Right forelimb (tissue), 1 donor: ENCODE measurements at places on chromosomes 11 and 22.

- no peak for DNase-seq
These were observed 172.4 kb upstream of the C11orf87 start for GRCh38 chr11:109249597-109249996.

DNA sequence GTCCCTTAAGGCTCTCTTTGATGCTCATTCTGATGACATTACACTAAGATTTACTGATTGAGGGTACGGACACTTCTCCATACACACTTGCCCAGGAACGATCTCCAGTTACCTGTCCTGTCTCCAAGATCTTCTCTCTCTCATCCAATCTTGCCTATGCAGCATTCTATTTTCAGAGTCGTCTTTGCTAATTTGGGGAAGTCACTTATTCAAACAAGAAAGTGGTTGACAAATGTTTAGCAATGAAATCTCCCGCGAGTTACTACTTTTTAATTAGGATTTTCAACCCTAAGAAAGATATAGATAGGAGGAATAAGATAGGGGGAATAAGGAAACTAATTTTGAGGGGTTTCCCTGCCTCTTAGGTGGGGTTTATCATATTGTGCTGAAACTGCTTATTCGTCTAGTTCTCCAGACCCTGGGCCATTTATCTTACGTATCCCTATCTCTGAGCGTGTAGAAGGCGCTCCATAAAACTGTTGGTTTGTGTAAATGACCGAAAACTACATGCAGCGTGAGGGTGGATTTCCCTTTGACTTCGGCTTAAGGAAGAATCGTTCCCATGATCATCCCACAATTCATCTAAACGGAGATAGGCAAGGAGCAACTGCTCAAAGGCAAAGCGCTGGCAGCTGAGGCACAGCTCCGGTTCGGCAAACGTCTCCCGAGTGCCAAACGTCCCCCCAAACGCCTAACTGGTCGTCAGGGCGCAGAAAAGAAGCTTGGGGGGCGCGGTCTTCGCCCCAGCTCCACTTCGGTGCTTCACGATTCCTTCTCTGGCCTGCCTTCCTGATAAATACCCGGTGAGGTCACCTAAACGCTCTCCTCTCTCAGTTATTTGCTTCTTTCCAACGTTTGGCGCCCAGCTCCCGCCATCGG lies 804 bp downstream of the APIP start:
- peak; percentile 77 for DNase-seq

DNA sequence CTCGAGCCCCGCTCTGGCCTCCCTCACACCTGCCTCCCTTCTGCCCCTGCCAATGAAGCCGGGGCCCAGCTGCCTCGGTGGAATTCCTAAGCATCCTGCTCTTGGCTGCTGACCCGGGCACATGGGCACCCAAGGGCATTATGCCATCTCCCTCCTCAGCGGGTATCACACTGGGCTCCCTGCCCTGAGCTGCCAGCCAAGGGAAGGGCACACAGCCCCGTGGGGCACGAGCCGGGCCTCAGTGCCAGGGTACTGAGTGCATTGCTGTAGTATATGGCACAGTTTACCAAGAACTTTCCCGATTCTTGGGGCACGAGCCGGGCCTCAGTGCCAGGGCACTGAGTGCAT lies 43.8 kb upstream of the JAM3 start:
- no peak for DNase-seq

DNA sequence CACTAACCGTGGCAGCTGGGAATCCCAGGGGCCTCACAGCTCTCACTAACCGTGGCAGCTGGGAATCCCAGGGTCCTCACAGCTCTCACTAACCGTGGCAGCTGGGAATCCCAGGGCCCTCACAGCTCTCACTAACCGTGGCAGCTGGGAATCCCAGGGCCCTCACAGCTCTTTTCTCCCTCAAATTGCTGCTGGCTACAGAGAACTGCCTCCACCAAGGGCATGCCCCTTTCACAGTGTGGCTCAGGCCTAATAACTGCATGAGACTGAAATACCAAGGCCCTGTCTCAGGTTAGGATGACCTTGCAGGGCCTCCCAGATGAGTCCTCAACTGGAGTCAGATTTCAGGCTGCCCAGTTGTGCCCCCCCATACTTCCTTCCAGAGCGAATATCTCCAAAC lies 35.1 kb upstream of the GGTLC2 start:
- DNase-seq = no peak

DNA sequence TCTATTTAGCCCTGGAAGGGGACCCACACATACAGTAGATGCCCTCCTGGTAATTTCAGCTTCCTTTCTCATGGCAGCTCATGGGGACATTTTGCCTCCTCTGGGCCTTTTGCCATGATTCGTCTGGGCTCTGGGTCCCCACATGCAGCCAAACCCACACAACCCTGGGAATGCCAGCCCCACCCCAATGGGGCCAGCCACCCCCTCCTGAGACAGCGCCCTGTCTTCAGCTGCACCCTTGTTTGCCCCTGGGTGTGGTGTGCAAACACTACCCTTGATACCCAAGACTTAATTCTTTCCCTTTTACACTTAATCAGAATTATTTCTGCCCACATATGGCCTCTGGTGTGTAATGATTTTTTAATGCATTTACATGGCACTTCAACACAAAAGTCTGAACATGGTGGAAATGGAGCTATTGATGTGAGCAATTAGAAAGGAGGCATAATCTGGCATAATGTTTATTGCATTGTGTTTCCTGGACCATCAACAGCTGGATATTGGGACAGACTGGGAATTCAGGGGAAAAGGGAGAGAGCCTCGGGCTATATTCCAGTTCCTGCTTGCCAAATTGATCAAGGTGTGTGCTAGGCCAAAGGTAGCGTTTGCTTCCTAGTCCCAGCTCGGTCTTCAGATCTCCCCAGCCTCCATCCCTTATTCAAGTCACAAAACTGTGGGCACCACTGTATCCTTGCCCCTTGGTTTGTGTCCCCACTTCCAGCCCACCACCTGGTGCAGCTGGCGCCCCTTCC lies 85.0 kb upstream of the ANO1 start:
- no peak for DNase-seq

DNA sequence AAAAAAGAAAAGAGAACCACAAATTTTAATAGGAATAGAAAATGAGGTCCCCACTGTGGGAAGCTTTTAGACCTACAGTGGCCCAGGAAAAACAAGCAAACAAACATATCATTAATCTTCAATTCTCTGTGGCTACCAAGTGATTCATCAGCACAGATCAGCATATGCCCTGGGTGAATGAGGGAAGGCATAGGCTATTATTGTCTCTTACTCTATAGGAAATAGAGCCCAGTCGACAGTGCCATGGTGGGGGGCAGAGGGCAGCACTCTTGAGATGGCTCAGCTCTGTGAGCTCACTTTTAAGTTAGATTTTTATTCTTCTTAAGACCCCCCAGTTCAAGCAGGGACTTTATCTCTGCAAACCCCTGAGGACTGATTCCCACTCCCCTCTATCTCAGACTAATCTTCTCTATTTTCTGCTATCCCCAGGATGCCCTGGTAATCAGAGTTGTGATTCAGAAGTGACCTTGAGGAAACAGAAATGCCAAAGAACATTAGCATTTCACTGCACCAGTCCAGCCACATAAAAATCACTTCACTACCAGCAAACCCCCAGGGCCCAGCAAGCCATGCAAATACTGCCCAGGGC lies 9.5 kb upstream of the FEZ1 start:
- DNase-seq = no peak

DNA sequence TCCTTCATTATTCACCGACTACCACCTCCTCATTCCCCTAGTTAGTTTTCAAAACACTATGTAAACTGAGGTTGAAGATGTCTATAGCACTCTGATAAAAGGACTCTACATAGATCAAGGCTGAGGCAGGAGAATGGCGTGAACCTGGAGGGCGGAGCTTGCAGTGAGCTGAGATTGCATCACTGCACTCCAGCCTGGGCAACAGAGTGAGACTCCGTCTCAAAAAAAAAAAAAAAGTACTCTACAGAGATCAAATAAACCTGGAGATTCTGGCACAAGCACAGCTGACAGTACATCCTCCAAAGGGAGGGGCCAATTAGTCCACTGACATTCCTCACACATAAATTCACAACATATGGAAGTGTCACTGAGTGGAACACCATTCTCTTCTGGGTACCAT lies 31.0 kb downstream of the TSG101 start:
- no peak for DNase-seq

GRCh38 chr11:66317723-66318599 lies 1.1 kb upstream of the CD248 start:
- peak; percentile 62 for DNase-seq

DNA sequence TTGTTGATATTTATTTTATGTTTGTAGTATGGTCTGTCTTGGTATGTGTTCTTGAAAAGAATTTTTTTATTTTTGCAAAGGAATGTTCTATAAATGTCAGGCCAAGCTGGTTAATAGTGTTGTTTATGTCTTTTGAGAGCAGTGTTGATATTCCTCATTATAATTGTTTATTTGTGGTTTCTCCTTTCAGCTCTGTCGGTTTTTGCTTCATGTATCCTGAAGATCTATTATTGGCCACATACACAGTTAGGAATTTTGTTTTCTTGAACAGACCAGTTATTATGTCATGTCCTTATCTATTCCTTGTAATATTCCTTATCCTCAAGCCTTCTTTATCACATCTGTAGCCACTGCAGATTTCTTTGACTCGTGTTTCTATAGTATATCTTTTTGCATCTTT lies 56.5 kb downstream of the PDHX start:
- no peak for DNase-seq

GRCh38 chr22:32120603-32121002 lies 38.5 kb downstream of the C22orf42 start:
- no peak for DNase-seq

- DNase-seq = no peak
These were observed 9.7 kb upstream of the IL17REL start for GRCh38 chr22:50022171-50022819.

DNA sequence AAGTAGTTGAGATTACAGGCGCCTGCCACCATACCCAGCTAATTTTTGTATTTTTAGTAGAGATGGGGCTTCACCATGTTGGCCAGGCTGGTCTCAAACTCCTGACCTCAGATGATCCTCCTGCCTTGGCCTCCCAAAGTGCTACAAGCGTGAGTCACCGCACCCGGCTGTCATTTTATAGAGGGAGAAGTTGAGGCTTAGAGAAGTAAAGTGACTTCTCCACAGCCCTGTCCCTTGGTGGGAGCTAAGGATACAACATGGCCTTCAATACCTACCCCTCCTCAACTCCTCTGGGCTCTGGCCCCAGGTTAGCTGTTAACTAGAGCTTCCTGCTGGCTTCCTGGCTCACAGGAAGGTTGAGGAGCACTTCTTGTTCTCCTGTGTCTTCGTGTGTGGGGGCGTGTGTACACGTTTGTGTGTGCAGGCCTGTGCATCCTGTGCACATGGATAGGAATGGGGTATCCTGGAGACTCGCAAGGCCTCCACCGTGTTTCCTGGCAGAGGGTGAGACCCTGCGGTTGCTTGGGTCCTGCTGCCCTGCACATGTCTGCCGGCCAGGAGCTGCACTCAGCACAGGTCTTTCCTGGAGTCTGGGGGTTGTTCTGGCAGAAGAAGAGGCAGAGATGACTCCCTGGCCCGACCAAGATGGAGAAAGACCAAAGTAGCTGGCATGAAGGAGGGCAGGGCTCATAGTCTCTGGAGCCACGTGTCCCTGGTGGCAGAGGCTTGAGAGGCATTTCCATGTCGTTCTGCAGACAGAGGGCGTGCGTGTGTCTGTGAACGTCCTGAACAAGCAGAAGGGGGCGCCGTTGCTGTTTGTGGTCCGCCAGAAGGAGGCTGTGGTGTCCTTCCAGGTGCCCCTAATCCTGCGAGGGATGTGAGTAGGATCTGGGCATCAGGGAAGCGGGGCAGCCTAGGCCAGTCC lies 2.4 kb downstream of the SIDT2 start:
- no peak for DNase-seq

- no peak for DNase-seq
These were observed 6.1 kb downstream of the ASCC2 start for GRCh38 chr22:29831958-29832357.

GRCh38 chr11:130404727-130405126 lies 23.7 kb downstream of the ADAMTS8 start:
- DNase-seq = no peak

GRCh38 chr11:78595436-78596130 lies 20.9 kb upstream of the NARS2 start:
- DNase-seq = no peak

DNA sequence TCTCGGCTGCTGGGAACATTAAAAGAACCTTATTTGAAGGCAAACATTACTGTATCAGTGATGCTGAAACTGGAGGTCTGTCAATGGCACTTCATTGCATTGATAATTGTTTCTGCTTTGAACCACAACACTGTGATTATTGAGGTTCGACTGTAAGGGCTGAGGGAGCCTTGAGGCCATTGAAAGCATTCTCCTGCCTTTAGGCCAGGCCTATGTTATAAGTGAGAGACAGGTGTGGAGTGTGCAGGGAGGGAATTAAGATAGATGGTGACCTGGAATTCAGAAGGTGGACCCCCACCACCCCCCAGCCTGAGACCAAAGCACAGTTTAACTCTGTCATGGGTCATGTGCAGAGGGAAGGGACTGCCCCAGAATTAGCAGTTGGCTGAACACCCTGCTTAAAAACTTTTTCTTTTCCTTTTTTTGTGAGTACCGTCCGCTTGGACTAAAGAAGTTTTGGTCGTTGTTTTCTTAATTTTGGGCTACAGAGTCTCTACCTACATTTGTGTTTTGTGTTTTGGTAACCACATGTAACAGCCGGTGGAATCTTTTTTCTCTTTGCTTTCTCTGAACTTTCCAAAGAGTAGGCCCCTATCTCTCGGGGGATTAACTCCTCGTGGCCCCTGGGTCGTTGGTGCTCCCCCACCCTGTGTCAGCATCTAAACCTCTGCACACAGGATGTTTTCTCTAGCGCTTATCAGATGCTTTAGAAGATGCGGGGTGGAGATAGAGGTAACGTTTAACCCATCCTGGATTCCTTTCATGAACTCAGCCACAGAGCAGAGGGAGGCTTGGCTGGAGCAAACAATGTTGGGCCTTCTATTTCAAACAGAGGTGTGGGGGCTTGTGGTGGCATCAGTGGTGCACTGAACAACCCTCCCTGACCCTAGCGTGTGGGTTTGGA lies 43.7 kb downstream of the ZBTB16 start:
- DNase-seq = no peak

DNA sequence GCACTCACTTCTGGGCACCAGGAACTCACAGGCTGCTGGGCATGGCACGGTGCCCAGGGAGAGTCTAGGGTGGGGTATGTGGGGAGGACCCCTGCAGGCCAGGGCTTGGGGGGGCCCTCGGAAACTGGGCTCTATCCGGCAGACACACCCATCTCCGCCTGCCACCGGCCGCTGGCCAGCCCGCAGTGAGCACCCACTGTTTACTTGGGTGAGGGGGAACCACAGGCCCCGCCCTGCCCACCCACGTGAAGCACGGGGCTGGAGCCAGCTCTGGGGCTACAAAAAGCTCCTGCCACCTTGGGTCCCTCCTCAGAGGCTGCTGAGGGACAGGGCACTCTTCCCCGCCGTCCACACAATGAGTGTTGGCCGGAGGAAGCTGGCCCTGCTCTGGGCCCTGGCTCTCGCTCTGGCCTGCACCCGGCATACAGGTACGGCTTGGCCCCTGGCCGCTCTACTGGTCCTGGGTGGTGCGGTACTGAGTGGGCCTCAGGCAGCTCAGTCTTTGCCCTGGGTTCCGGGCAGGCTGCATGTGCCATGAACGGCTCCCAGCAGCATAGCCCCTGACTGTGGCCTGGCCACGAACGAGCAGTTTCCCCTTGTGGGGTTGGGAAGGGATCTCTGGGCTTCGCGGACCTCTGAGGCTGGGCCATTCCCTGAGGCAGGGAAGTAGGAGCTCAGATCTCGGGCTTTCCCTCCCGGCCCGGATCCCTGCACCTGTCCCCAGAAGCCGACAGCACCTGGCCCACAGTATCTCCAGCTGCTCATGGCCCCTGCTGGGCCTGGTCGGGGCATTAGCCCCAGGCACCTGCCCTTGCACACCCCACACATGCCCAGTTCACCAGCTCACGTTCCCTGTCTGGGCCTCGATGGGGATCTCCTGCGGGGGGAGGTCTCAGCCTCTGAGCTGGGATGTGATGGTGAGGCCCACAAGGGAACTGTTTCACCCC lies at the start of gene MUC5AC:
Gene MUC5AC, plus strand, starts transcription at position 309 of the 947 bp plus-strand sequence. Its CDS starts 47 bp downstream, at position 356.
- peak; percentile 36 for DNase-seq
